ENCODE measurements at places on chromosomes 2 and 18.

DNA sequence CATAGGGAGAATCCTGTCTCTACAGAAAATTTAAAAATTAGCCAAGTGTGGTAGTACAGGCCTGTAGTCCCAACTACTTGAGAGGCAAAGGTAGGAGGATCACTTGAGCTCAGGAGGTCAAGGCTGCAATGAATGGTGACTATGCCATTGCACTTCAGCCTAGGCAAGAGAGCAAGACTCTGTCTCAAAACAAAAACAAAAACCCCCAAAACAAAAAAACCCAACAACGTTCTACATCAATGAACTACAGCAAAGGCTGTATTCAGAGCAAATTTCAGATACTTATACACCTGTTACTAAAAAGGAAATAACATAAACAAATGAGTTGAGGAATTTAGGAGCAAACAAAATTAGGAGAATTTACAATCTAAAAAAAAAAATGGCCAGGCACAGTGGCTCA lies 22.6 kb downstream of the YES1 start:
- DNase-seq, result no peak

DNA sequence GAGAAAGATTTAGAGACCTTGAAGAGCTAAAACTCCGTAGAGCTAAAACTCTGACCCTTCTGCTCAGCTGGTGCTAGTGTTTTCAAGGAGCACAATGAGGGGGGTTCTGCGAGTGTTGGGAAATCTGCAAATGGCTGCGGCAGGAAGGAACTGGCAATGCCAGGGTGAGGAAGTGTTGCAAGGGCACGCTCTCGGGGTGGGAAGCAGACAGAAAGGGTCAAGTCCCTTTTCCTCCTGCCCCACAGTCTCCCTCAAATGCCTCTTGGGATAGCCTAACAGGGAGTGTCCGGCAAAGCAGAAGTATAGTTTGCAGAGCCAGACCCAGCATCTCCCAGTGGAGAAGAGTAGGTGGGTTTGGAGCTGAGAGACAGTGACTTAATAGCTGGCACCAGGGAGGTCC lies 60.5 kb downstream of the NCAPH start:
- DNase-seq, result no peak

GRCh38 chr2:147888680-147889079 lies 43.9 kb downstream of the ACVR2A start:
- DNase-seq, result no peak

GRCh38 chr18:49011291-49011746 lies 60.6 kb upstream of the SMAD7 start:
- DNase-seq, result no peak

DNA sequence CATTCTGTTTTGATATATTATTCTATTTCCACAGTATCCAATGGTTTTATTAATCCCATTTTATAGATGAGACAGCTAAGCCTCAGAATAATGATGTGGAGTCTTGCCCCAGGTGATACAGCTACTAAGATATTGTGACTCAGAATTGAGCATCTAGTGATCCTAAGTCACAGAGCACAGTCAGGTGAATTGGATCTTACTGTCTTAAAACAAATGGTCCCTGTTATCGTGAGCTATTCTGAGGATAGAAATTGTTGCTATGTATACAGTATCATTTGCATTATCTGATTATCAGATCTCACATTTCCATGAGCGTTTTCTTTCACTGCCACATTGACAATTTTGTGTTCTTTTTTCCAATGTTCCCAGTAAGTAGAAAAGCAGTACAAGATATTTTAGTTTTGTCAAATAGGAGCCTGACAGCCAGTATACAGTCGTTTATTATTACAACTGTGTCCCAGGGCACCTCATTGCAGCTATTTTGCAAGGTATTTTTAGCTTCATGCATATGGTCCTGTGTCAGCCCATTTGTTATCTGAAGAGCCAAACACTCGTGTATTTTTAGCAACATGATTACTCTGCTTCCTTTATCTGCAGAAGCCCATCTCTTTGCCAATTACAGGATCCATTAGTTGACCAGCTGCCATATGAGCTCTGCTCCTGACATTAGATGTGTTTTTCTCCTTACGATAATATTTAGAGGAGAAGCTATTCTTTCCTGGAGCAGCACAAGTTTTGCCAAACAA lies 25.1 kb upstream of the SGPP2 start:
- no peak for DNase-seq

DNA sequence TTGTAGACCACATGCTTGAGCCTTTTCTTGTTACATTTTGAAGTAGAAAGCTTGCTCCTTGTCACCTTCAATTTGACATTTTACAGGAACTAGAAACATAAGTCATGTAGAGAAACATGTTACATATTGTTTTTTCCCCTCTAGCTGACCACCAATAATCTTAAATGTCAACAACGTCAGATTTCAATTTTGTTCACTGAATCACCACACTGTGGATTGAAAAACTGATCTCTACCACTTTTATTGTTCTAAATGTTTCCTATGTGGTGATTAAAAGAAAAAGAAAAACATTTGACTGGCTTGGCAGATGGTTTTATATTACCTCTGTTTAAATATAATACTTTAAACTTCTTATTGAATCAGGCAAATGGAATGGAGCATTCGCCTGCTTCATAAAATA lies 87.7 kb downstream of the DSEL start:
- no peak for DNase-seq

DNA sequence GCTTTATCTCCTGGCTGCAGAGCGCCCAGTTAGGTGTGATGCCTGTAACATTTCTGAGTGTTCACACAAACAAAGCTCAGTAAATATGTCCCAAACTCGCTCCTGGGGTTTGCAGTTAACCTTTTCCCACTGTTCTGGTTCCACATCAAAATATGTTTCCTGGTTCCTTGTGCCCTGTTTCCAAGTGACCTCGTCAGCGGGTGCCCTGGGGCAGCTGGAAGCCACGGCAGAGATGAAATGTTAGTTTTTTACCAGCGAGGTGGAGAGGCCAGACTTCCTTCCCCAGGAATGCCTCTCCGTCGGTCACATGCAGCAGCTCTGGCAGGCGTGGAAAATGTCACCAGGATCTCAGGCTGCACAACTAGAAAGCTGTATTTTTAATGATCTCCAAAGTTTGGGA lies 18.2 kb downstream of the NFATC1 start:
- no peak for DNase-seq

GRCh38 chr18:50218432-50219197 lies 23.7 kb upstream of the MYO5B start:
- DNase-seq, result no peak

- DNase-seq, result no peak
Observed at GRCh38 chr2:12495247-12495868, 221.4 kb upstream of the TRIB2 start.

GRCh38 chr18:55522011-55522410 lies 66.0 kb downstream of the TCF4 start:
- DNase-seq, result no peak

DNA sequence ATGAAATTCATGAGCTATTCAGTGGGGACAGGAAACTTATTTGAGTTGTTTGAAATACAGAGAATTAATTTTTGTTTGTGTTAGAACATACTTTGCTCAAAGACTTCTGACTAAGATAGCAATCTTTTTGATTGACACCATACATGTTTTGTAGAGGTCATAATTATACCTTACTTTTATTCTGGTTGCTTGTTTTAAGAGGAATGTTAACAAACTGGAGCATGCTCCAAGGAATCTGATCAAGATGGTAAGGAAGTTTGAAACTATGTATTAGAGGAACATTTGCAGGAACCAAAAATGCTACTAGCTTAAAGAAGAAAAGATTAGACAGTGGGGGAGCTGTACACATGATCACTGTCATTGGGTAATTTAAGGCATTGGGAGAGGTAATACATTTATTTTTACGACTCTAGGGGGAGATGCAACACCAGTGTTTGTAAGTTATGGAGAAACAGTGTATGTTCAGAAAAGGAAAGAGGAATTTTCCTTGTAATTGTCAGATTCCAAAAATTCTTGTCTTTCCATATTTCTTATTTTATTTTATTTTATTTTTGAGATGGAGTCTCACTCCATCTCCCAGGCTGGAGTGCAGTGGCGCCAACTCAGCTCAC lies 8.0 kb downstream of the AGFG1 start:
- no peak for DNase-seq

DNA sequence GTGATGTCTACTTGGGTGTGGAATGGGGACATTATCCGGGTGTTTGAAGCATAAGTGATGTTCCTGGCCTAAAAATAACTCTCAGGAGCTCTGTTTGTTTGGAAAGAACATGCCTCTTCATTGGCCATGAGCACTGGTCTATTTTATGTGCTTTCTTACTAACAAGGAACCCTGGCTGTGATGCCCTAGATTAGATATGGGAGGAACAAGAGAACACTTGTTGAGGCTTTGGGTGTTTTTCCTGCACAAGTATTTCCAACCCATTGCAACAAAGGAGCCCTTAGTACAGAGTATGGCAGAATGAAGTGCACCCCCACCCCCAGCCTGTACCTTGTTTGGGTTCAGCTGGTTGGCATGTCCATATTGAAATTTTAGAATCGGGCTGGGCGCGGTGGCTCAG lies 95.9 kb downstream of the SLC4A3 start:
- no peak for DNase-seq

- DNase-seq, result no peak
Observed at GRCh38 chr2:103174711-103175110, 412.9 kb downstream of the TMEM182 start.

GRCh38 chr2:54669677-54670484 lies 53.6 kb upstream of the EML6 start:
- DNase-seq, result no peak

DNA sequence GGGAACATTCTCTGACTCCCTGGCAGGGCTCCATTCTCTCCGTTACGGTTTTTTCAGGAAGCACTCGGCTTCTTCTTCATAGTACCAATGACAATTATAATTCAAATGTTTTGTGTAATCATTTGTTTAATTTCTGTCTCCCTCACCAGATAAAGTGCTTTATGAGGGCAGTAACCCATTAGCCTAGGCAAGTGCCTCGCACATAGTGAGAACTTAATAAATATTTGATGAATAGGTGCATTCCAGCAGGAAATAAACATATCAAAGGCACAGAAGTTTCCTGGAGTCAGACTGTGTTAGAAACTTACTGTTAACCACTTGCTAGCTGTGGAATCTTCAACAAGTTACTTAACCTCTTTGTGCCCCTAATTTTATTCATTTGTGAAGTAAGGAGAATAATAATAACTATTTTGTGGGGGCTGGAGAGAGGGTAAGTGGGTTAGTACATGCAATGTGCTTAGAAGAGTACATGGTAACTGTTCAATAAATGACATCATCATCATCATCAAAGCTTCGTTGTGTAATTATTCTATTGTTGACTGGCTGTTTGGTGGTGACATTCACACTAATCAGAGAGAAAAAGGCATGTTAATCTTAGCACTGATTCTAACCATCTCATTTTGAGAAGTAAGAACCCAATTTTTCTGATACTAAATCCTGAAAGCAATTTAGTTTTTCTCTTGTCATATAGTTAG lies 352.3 kb downstream of the INSIG2 start:
- no peak for DNase-seq

DNA sequence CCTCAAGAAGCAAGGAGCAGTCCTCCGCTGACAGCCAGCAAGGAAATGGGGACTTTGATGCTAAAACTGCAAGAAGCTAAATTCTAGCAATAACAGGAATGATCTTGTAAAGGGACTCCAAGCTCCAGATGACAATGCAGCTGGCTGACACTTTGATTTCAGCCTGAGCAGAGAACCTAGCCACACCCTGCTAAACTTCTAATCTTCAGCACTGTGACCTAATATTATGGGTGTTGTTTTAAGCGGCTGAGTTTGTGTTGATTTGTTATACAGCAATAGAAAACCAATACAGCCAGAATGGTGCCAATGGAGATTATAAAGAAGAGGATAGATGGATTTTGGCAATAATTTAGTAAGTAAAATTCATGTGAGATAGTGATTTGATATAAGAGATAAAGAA lies 196.7 kb upstream of the SPHKAP start:
- DNase-seq, result no peak

- no peak for DNase-seq
Observed at GRCh38 chr2:78979380-78980151, 45.9 kb upstream of the REG3G start.

DNA sequence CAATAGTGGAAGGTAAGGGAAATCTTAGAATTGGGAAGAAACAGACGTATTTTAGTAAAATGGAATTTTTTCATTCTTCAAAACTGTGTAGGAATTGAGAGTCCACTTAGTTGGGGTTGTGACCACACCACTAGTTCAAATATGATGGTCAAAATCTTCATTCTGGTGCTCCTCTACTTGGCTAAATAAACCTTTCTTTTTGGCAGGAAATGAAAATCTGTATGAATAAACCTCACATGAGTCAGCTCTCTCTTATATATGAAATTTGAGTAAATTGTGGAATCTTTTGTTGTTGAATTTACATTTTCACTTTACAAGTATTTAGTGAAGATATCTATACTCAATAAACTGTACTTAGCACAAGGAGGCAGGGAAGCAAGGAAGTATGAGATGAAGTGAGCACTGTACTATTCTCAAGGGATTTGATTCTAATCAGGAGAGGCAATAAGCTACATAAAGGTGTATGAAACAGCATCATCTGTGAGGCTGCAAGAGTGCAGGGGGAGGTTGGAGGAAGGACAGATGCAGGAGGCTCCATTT lies 20.5 kb downstream of the IL18R1 start:
- no peak for DNase-seq

- no peak for DNase-seq
Observed at GRCh38 chr2:97653473-97653872, 7.6 kb downstream of the COX5B start.

DNA sequence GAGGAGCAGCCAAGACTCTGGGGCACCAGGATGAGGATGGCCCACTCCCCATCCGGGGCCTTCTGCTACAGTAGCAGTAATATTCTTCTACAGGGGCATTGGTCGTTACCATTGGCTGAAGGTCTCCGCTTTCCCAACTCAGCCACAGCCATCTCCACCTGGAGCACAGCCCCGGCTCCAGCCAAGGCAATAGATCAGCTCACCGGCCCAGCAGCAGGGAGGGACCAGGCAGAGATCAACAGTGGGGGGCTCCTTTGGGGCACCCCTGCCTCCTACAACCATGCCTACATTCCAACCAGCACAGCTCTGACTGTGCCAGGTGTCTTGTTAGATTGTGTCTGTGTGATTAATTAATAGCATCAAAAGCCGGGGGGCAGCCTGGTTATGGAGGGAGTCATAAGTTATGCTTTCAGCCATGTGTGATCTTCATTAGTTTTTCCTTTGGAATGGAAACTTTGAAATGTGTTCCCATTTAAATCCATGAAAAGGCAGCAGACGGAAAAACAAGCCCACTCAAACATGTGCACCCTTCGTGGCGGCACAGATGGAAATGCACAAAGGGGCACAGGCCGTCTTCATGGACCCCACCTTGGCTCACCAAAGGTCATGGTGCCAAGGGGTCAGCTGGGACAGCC lies 68.6 kb upstream of the BZW1 start:
- no peak for DNase-seq

- no peak for DNase-seq
Observed at GRCh38 chr2:191246820-191247380, 1.7 kb downstream of the MYO1B start.

DNA sequence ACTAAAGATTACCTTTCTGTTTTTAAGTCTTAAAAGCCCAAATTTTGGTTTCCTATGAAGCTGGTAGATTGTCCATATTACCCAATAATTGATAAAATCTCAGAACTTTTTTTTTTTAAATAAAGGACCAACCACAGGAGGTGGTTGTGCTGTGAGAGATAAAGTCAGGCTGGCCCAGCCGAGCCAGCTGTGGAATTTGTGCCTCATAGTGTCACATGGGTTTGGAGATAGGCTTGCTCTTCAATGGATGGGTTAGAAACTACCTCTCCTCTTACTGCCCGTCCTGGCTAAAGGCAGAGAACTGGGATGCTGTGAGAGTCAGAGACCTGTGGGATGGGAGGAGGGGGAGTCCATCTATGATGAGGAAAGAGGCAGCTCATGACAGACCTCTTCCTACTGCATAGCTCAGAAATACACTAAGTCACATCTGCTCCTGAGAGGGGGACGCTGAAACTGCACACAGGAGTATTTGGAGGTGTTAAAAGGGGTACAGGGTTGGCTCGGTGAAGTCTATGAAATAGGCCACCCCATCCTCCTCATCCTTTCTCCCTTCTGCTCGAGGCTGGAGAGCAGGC lies 99.7 kb upstream of the MGAT4A start:
- no peak for DNase-seq
